ENCODE measurements at places on chromosomes 16 and 17.

DNA sequence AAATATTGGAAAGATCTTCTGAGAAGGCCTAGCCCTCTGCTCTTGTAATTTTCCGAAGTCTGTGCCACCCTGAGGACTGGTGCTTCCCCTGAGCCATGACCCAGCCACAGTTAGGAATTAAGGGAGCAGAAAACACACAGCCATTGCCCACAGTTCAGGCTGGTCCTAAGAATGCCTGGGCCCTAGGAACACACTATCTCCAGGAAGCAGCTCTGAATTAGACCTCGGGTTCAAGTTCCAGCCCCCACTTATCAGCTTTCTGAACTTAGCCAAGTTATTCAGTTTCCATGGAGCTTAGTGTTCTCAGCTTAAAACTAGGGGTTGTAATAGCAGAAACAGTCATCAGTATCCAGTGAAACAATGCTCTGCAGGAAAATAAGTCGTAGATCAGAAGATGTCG is 56.0 kb downstream of the CDH13 start:
- no peak for DNase-seq

DNA sequence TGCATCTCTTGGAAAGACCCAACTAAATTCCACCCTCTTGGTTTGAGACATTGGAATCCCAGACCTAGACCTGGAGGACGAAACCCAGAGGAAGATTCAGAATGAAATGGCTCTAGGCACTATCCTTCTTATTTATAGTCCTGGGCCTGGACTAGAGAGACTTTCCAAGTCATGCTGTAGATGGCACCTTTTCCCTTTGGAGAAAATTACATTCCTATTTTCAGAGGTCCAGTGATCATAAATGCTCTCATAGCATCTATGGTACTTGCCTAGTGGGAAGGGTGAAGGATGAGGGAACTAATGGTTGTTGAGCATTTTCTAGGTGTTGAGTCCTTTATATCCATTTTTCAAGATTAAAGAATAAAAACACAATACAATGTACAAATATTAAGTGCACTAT is 37.1 kb downstream of the SPACA3 start:
- no peak for DNase-seq

- no peak for DNase-seq
Measured at GRCh38 chr17:27294689-27295630, 1.0 kb downstream of the WSB1 start.

- no peak for DNase-seq
Measured at GRCh38 chr16:75138636-75139035, 9.7 kb upstream of the ZFP1 start.

DNA sequence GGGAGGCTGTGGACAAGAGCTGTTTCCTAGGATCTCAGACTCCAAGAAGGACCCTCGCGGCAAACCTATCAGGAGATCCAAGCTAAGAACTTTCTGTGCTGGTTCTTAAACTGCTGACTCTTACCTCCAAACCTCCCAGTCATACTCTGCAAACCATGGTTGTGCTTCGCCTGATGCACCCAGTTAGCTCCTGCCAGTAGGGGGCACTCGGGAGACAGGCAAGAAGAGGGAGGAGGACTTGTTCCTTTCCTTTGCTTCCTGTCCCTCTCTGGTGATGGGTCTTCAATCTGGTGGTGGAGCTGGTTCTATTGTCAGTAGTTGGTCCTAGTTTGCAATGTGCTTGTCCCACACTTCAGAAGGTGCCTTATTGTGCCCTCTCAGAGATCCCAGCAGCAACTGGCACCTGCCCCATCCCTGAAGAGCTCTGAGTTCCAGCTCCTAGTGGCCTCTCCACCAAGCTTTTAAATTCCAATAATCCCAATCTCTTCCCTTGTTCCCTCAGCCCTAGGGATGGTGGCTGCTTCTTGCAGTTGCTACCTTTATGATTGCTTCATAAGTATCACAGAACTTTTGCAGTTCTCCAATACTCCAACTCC is 113.5 kb upstream of the RPL38 start:
- DNase-seq: peak; percentile 36

GRCh38 chr16:89187770-89188392 is 12.5 kb downstream of the SLC22A31 start:
- no peak for DNase-seq

- DNase-seq: no peak
Measured at GRCh38 chr16:46885960-46886763, 2.0 kb downstream of the GPT2 start.

DNA sequence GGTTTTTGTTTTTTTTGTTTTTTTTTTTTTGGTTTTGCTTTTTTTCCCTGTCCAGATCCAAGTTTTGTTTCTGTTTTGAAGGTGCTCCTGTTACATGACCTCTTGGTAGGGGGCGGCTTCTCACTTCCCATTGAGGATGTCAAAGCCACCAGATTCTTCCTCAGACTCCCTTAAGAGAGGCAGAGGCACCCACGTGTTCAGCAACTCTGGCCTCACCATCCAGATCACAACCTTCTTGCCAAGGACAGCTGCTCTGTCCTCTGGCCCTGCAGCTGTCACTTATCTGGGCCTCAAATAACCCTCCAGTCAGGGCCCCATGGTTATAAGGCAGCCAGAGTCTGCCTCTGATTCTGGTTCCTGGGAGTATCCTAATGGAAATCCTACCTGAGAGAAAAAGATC is 208.5 kb downstream of the STX8 start:
- no peak for DNase-seq

DNA sequence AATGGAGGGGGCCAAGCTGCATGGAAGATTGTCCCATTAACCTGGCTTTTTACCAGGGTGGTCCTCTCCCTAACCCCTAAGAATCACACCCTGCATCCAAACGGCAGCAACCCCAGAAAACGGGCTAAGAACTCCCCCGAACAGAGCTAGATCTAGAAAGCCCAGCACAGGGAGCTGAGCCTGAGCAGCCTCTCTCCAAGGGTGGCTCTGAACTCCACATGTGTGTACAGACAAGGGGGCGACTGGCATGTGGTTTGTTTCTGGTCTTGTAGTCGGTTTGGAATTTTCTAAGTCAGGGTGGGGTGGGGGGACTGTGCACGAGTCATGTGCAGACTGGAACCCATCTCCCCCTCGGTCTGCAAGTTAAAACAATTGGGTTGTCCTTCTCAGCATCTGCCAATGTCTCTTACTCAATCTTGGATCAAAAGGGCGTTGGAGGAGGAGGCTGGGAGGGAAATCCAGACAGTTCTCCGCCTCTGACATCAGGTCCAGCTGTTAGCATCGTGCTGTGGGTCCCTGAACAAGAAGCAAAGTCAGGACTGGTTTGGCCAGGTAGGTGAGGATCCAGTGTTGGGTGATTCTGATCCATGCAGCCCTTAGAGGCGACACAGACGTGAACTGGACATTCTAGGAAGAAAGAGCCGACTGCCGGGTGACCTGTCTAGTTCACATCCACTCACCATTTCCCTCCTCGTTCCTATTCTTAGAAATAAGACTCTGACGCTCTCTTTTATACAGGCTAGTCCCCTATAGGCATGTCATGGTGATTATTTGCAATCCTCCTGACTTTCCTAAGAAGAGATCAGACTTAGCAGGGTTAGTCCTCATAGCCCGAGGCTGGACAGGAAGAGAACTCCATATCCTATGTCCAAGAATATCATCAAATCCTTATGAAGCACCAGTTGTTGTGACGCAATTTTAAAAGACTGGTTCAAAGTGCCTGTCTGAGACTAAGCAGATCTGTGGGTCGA is 381.8 kb downstream of the SOX9 start:
- DNase-seq: no peak

- no peak for DNase-seq
Measured at GRCh38 chr17:80363518-80364090, 51.4 kb upstream of the ENDOV start.

- no peak for DNase-seq
Measured at GRCh38 chr16:81429045-81429521, 15.5 kb upstream of the CMIP start.

DNA sequence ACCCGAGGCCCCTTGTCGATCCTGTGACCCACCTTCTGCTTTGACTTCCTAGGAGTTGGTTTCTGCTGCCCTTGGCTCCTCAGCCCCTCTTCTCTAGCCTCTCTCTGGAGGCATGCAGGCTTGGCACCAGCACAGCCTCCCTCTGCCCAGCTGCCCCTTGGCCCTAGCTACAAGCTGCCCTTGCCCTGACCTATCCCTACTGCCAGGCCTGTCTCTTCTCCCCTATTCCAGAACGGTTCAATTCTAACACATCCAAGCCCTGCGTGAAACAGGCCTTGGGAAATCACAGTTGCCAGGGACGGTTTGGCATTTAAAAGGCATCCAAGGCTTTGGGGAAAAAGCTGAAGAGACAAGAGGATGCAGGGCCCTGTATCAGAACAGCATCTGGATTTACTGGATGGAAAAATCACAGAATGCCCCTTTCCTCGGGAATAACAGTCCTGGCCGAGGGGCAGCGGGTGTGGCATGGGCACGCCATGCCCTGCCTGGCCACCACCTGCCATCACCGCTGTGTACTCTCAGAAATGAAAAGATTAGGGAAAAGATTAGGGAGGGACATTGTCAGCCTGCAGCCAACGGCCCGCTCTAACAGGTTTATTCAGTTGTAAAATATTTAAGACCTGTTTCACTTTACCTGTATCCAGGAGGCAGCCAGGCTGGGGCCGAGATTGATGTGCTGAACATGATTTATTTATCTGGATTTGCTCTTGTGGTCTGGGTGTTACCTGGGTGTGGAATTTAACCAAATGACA is 15.8 kb downstream of the RAI1 start:
- DNase-seq: no peak

DNA sequence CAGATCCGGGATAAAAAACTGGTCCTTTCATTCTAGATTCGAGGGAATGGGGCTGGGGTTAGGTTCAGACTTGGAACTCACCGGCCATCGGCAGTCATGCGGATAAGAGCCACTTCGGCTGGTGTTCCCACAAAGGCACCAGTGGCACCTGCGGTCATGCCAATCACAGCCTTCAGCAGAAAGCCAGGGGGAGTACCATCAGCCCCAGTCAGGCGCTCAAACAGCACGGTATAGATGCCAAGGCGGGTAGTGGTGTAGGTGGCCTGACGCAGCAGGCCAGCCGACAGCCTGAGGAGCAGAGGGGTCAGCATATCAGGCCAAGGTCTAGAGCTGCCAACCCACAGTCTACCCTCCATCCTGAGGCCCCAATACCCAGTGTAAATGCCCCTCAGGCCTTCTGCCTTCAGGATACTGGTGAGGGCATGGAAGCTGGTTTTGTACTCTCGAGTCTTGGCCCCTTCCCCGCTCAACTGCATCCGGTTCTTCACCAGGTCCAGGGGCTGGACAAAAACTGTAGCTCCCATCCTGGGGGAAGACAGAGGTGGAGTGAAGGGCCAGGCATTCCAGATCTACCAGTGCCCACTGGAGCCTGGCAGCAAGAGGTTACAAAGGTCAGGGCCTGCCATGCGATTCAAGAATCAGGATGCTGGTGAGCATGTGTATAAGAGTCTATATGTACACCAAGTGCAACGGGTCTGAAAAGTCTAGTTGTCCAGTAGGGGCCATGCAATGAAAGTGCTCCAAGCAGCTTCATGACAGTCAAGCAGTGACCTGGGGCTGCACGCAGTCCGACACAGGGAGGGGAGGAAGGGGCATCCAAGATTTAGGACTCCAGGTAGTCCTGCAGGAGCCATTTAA is 929 bp downstream of the SLC25A11 start:
- DNase-seq: no peak

GRCh38 chr16:2881783-2882649 is 999 bp upstream of the FLYWCH2 start:
- DNase-seq: no peak

DNA sequence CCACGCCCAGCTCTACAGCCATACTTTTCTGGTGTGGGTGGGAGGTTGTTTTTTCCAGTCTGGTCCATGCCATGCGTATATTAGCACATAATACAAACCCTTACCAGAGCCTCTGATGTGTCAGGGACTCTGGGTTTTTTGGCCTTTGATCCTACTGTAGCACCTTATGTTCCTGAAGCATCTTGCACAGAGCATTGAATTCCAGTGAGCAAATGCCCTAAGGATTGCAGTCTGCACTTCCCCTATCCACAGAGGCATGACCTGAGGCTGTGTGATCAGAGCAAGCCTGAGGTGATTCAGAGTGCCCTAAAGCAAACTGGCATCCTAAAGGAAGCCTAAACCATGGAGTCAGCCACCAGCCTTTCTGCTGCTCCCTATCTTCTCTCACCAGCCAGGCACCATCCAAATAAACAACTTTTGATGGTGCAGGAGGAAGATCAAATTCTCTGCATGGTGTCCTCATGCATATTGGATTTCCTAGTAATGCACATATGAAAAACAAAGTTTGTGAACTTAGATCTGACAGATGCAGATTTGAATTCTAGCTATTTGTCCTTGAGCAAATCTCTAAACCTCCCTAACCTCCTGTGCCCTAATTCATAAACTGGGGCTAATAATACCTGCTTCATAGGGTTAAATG is 41.2 kb upstream of the HAS3 start:
- DNase-seq: no peak

GRCh38 chr17:69060822-69061221 is at the start of gene ABCA9:
ABCA9 (minus strand) TSS chr17:69060927; CDS start chr17:69051126, 9,801 bp downstream.
- DNase-seq: no peak

DNA sequence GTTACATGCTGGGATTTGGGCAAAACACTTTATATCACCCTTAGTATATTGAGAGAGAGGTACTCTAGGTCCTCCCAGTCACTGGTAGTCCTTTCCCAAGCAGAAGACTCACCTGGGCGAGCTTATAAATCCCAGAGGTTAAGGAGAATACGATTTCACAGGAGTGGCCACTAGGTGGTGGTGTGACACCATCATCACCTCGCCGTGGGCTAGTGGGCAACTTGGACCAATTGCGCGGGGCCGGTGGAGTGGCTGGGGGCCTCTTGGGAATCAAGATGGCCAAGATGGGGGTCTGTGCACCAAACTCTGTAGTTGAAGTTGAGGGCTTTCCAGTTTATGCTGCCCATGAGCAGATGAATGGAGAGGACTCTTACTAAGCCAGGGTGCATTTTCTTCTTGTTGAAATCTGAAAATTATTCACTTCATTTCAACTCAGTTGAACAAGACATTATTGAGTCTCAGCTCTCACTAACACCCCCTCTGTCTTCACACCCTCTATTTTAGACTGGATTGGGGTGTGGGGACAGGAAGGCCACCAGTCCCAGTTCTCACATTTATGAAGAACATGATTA is 38.2 kb upstream of the PIRT start:
- DNase-seq: no peak

DNA sequence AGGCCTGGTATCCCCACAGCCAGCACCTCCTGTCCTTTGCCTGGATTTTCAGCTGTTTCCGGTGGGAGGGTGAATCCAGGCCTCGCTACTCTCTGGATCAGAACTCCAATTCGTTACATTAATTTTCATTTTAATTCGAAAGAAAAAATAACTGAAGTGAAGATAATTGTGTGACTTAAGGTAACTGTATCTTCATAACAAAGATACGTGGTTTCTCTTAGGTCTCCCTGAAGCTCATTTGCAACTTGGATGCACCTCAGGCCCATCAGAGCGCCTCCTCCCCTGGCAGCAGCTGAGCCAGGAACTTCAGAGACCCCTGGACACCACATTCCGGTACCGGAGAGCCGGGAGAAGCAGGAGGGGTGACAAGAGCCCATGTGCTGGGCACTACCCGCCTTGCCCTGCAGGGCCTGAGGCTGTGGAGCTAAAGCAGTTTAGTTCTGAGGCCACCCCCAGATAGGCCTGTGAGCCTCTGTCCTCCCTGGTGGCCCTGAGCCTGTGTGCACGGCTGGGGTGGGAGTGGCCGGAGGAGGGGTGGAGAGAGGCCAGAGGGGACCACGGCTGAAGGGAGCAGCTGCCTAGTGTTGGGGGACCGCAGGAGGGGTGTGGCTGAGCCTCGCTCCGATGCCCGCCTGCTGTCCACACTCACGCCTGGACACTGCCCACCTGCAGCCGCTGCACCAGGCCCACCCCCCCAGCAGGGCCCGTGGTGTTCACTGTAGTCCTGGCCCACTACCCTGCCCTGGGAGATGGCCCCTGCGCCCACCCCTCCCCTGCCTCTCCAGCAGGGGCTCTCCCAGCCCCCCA is 11.4 kb upstream of the DUS1L start:
- no peak for DNase-seq
